Activated CD4-positive, alpha-beta T cell treated with anti-CD3 and anti-CD28 coated beads, Interleukin-2, amount 50 U/mL, for 48 hours (primary cell): ENCODE measurements at places on chromosomes 11 and 22.

DNA sequence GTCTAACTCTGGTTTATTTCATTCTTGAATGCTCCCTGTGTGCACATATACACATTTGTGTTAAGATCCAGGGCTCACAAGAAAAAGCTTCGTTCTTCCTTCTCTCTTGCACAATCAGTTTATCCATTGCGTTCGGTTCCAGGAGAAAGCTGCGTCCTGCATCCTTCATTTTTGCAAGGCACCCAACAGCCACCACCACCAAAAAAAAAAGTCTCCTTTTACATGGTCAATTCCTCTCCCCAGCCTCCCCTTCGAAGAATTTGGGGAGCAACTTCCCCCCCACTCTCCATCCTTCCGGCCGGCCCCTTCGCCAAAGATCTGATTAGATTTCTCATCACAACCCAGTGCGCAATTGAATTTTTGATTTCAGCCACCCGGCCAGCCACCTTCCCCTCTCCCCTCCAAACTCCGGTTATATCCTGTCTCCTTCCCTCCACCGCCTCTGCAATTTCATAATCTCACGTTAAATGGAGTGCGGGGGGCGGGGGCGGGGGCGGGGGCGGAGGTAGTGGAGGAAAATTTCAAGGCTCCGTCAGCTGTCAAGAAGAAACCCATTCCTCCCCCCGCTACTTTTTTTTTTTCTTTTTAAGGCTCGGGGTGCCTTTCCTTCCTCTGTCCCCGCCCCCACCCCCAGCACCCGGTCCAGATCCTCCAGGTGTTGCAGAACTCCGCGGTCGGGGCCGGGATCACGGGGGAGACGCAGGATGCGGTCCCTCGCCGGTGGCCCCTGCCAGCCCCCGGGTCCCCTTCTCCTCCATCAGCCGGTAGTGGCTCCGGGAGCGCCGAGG is 1166.5 kb downstream of the LRRC4C start:
- DNase-seq = no peak

GRCh38 chr22:44962741-44963454 is 46.9 kb downstream of the PHF21B start:
- DNase-seq = no peak

DNA sequence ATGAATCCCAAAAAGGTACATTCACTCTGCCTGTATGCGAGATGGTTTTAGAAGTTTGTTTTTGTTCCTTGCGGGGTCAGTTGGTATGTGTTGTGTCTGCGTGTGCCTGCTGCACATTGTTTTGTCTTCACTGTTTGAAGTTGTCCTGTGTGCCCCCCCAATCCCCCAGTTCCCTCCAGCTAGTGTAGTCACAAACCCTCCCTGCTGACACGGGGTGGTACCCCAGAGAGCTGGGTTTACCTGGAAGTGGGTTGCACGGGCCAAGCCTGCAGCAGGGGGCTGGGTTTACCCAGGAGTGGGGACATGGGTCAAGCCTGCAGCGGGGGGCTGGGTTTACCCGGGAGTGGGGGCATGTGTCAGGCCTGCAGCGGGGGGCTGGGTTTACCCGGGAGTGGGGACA is 22.2 kb downstream of the CTTN start:
- no peak for DNase-seq

DNA sequence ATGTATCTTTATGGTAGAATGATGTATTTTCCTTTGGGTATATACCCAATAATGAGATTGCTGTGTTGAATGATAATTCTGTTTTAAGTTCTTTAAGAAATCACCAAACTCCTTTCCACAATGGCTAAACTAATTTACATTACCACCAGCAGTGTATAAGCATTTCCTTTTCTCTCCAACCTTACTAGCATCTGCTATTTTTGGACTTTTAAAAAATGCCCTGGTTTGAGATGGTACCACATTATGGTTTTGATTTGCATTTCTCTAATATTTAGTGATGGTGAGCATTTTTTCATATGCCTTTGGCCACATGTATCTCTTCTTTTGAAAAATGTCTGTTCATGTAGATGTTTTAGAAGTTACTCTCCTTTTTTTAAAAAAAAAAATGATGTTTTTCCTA is 142.0 kb downstream of the METTL15 start:
- DNase-seq = no peak

GRCh38 chr11:16184588-16184987 is 171.8 kb downstream of the SOX6 start:
- DNase-seq = no peak

DNA sequence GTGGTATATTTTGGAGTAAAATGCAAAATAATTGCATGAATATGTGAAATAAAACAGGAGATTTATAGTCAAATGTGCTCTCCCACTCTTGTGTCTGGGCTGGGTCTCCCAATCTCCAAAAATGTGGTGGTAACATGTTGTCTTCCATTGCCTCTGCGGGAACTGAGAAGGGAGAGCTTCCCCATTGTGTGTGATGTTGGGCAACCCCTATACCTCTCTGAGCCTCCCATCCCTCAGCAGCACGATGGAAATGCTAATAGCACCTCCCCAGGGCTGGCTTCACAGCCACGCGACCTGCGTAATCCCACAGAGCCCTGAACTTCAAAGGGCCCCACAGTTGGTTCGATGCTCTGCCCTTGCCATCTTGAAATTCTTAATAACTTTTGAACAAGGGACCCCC is 72.0 kb downstream of the TP53I11 start:
- DNase-seq = no peak

- DNase-seq = no peak
Measured at GRCh38 chr11:130211144-130211543, 51.6 kb downstream of the ST14 start.

- no peak for DNase-seq
Measured at GRCh38 chr11:57903011-57903410, 120.7 kb upstream of the OR9Q1 start.
